ENCODE measurements at places on chromosomes 6 and 20.

DNA sequence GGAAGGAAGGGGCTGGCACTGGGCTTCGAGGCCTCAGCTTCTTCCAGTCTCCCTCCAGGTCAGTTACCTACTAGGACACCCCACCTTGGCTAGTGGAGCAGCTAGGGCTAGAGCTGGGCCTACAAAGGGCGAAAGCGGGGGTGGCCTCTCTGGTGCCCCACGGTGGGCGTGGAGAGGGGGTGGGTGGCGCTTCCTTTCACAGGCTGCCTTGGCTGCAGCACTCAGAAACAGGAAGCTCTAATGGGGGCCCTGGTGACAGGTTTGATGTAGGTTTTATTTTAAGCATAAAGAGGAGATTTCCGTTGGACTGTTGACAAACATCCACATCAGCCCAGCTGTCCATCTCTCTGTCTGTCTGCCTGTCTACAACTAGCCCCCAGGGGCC is 13.4 kb downstream of the FAM110A start:
- H3K27ac ChIP-seq, result no peak overlapping the region
- peaks cover 10% of the 10 kb centered on the region for H3K36me3 ChIP-seq
- H3K27me3 ChIP-seq, result no peaks in the 10 kb centered on the region
- peaks cover 22% of the 10 kb centered on the region for H3K4me1 ChIP-seq
- H3K4me3 ChIP-seq, result no peak overlapping the region
- no peak for DNase-seq

GRCh38 chr6:44858998-44859397 is 469.1 kb upstream of the RUNX2 start:
- DNase-seq, result no peak
- H3K4me3 ChIP-seq, result no peak overlapping the region
- no peaks in the 10 kb centered on the region for H3K27me3 ChIP-seq
- no peaks in the 10 kb centered on the region for H3K4me1 ChIP-seq

GRCh38 chr6:33314943-33315792 is 1.3 kb upstream of the TAPBP start:
- H3K4me3 ChIP-seq, result peak overlapping the region; percentile 91
- DNase-seq, result no peak
- H3K27me3 ChIP-seq, result no peaks in the 10 kb centered on the region
- H3K4me1 ChIP-seq, result peaks cover 41% of the 10 kb centered on the region
- peaks cover 20% of the 10 kb centered on the region for H3K36me3 ChIP-seq

GRCh38 chr20:44761423-44761822 is 15.8 kb downstream of the KCNK15 start:
- H3K27ac ChIP-seq, result no peak overlapping the region
- no peaks in the 10 kb centered on the region for H3K4me1 ChIP-seq
- no peaks in the 10 kb centered on the region for H3K36me3 ChIP-seq
- H3K27me3 ChIP-seq, result peaks cover 16% of the 10 kb centered on the region

DNA sequence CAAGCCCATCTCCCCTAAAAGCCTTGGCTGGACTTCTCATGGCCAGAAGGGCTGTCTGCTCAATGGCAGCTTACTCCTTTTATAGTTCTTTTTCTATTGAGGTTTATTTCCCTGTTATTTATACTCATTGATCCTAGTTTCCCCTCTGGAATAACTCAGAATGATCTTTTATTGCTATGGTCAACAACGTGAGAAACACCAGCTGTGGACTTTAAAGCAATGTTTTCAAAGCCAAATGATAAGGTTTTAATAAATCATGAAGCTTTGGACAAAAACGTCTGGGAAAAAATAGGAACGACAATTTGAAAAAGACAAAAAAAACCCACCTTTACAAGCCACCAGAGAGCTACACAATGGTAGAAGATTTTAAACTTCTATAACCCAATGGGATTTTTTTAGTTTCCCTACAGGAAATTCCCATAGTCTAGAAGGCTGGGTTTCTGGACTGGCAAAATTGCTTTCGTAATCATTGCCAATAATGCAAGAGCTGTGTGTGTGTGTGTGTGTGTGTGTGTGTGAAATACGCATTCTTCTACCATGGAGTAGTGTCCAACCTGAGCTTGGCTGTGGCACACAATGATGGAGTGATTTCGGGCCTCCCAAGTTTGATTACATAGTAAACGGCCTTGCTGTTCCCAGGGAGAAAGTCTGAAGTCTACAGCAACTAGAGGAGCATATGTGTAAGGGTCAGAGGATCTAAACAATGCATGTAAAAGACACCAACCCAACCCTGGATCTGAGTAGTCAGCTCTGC is 396.0 kb downstream of the SYNE1 start:
- H3K27ac ChIP-seq, result no peak overlapping the region
- no peak for DNase-seq
- no peak overlapping the region for H3K4me3 ChIP-seq
- H3K36me3 ChIP-seq, result no peaks in the 10 kb centered on the region
- no peaks in the 10 kb centered on the region for H3K27me3 ChIP-seq
- no peaks in the 10 kb centered on the region for H3K4me1 ChIP-seq

DNA sequence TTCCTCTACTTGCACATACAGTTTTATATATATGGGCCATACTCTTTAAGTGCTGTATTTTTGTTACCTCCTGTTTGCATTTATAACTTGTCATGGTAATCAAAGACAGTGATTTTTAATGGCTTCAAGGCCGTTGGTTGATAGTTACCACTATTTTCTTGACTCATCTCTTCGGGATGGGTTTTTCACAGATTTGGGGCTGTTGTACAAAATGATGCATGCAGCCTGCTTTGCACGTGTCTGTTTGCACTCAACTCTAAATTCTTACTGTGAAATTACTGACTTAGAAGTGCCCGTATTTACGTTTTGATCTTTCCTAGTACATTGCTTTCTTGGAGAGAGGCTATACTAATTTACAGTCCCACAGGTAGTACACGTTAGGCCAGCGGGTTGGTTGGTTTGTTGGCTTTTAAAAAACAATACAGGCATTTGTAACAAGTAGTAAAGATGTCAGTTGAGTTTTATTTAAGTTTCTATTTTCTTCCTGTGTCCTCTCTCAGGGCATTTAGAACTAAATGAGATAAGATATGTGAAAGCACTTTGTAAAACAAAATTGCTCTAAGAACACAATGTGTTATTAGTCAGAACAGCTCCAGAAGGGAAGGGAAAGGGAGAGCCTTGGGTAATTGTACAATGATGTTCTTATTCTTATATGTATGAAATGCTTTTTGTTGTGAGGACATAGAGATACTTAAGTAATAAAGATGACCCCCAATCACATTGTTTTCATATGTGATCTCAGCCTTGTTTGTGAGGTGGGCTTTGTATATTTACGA is 11.7 kb downstream of the JARID2 start:
- H3K27ac ChIP-seq, result no peak overlapping the region
- no peaks in the 10 kb centered on the region for H3K27me3 ChIP-seq
- no peak overlapping the region for H3K4me3 ChIP-seq
- peaks cover 6% of the 10 kb centered on the region for H3K4me1 ChIP-seq

Data from HCT116 (cell line).